ENCODE measurements at places on chromosomes 2 and 18. TPM values are rescaled to one million over a fixed set of nuclear protein-coding genes. Genes with fewer than 3 reads are reported as not detected.

Gene NT5C1B
- not detected for polyA plus RNA-seq

Gene WDPCP
- polyA plus RNA-seq = 1.5 TPM

Gene EFEMP1
- polyA plus RNA-seq = 145 TPM

Gene TBR1
- 0.01 TPM for polyA plus RNA-seq

Gene ALLC
- 0.04 TPM for polyA plus RNA-seq

Measured in adipose tissue (tissue), 3 donors.